ENCODE measurements at places on chromosomes 4 and X.

- no peak for DNase-seq
These were observed 6.0 kb downstream of the PDLIM5 start for GRCh38 chr4:94457692-94458106.

GRCh38 chrX:18945483-18945882 lies 38.4 kb downstream of the PHKA2 start:
- DNase-seq: no peak

DNA sequence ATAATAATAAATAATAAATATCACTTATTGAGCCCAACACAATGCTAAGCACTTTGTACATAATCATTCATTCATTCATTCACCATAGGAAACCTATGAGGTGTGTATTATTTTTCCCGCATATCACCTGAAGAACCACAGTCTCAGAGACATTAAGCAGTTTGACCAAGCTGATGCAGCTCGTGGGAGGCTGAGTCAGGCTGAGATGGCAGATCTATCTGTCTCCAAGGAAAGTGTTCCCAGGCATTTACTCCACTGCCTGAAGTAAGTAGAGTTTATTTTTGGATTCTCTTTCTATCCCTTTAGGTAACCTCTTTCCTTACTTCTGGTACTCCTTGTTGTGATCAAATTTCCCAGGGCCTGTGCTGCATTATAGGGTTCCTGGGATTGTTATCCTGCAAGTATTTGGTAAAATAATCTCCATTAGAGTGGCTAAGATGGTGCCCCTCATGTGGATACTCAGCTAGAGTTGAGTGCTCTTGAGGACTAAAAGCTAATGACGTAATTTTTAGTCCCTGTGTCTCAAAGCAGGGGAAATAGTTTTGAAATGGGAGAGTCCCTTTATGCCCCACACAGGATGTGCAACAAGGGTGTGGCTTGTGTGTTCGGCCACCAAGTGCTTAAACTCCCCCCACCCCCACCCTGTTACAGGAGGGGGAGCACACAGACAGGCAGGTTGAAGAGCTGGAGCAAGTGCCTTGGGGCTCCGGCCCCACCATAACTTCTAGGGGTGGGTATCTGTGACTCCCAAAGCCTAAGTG lies 467.0 kb downstream of the STIM2 start:
- DNase-seq: no peak

- no peak for DNase-seq
These were observed 17.7 kb downstream of the CD99L2 start for GRCh38 chrX:150880808-150881165.

- no peak for DNase-seq
These were observed 18.4 kb downstream of the IL21 start for GRCh38 chr4:122602277-122603142.

GRCh38 chr4:119795986-119796578 lies 167.5 kb upstream of the PDE5A start:
- DNase-seq: no peak

- DNase-seq: no peak
These were observed 151.5 kb downstream of the CENPC start for GRCh38 chr4:67393699-67394281.

GRCh38 chrX:51866210-51866609 lies 27.2 kb upstream of the MAGED1 start:
- DNase-seq: no peak

DNA sequence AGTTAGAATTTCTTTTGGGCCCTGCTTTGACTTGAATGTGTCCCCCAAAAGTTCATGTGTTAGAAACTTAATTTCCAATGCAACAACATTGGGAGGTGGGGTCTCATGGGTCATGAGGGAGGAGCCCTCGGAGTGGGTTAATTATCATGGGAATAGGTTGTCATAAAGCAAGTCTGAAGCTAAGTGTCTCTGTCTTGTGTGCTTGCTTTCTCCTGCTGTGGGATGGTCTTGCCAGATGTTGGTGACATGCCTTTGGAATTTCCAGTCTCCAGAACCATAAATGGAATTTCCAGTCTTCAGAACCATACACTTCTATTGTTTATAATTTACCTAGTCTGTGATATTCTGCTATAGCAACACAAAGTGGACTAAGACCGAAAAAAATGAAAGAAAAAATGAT lies 71.6 kb downstream of the RASL11B start:
- DNase-seq: no peak

GRCh38 chr4:6278801-6279197 lies 9.1 kb downstream of the WFS1 start:
- no peak for DNase-seq

- DNase-seq: no peak
These were observed 1.3 kb downstream of the DLG3 start for GRCh38 chrX:70445951-70446350.

- DNase-seq: no peak
These were observed 319.7 kb downstream of the PCDH18 start for GRCh38 chr4:137212601-137213000.

DNA sequence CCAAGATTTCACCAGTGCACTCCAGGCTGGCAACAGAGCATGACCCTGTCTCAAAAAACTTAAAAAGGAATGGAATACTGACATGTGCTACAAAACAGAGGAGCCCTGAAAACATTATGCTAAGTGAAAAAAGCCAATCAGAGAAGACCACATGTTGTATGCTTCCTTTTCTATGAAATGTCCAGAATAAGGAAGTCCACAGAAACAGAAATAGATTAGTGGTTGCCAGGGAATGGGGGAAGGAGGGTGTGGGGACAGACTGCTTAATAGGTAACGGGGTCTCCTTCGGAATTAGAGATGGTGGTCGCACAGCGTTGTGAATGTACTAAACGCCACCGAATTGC lies 30.1 kb upstream of the KIAA0232 start:
- no peak for DNase-seq

DNA sequence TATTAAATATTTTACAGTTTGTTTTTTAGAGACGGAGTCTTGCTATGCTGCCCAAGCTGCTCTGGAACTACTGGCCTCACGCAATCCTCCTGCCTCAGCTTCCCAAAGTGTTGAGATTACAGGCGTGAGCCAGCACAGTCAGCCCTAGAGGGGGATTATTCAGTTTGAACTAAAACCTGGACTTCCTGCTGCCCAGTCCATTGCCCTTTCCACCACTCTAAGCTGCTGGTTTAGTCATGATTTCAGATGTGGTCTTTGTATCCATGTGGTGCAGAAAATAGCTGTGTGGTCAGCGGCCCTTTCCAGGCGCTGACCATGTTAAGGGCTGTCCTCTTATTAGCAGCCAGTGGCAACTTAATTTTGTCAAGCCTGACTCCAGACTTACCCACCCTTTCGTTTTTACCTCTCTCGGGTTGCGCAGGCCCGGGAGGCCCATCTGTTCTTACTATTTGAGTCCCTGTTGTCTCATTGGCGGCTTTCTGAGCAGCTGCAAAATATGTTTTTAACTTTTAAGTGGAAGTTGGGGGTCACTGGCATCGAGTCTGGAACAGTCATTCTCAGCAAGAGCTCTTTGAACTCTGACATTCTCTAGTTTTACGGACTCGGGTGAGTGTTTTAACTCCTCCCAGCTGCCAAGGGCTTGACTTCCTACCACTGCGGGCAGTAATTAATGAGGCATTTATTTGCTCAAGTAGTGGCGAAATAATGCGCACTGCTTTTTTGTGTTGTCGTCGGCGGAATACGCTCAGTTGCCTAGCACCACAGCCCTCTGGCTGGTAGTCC lies 773 bp upstream of the VMA21 start:
- DNase-seq: no peak

Data from stimulated activated CD4-positive, alpha-beta T cell treated with anti-CD3 and anti-CD28 coated beads, Interleukin-1b, Interleukin-23, amount 100 ng/mL, for 24 hours (primary cell).